Vagina (tissue), 2 donors: ENCODE measurements at places on chromosomes 4 and X.
A peak's percentile ranks its signal among the peaks of the same experiment; 100 is the strongest.

GRCh38 chrX:2652106-2652505 lies 39.0 kb upstream of the CD99 start:
- DNase-seq, result no peak

DNA sequence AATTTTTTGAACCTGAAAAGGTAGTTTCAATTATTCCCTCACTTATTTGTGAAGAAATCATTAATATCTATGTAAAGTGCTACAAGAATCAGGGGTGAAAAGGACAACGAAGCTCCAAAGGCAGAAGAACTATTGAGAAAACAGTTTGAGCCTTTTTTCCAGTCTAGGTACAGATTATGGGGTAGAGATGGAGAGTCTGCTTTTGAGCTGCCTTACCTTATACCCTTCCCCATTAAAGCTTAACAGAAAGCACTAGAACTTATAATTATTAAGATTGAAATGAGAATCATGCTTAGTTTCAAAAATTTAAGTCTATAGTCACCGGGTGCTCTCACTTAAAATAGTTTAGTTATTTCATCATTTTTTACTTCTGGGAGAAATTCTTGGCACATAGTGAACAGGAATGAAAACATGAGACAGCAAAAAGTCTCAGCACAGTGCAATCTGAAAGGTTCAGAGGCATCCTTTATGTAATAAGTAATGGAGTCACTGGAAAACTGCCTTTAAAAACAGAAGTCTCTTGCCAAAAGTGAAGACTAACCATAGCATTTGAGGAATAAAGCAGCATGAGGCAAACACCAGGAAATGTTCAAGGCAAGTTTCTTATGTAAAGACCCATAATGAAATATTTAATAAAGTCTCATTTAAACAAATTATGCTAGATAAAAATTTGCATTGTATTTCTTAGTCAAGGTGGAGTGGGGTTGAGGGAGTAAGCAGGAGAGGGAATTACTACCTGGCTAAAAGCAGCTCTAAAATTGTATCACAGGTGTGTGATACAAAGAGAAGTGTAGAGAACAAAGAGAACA lies 5.1 kb upstream of the DCLK2 start:
- no peak for DNase-seq

GRCh38 chr4:137509855-137510282 lies 22.4 kb downstream of the PCDH18 start:
- DNase-seq, result no peak

GRCh38 chrX:31237189-31237588 lies 165.3 kb upstream of the FTHL17 start:
- DNase-seq, result no peak

DNA sequence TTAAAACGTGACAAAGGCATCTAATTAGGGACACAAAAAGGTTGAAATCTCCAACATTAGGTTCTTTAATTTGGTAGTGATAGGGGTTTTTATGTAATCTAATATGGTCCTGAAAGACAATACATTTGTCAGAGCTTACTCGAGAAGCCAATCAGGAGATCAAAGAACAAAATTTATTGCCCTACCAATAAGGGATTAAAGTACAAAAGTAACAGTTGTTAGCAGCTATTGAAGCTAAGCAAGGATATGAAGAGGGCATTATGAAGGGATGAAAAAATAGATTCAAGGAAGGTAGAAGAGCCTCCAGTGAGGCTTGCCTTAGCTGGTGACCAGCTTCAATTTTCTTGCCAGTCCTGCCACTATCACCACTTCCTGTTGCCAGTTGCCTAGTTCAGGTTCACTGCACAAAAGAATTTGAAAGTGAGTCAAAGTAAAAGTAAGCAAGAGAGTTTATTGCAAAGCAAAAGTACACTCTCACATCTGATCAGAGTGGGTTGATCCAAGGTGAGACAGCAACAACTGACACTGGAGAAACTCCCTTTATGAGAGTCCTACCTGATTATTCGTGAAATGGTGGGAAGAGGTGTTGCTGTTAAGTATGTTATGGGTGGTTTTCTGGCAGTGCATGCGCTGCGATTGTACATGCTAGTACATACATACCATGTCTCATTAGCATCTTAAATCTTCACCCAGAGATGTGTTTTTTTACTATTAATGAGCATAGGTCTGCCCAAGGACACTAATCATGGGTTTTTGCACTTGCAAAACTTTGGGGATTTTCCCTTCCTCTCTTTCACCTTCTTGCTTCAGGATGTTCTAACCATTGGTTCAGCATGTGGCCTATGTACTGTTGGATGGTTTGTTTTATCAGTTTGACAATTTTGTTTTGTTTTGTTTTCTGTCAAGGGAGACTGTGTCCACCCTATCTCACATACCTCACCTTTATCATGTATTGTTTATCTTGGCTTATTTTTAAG lies 263.2 kb upstream of the ITM2A start:
- no peak for DNase-seq

DNA sequence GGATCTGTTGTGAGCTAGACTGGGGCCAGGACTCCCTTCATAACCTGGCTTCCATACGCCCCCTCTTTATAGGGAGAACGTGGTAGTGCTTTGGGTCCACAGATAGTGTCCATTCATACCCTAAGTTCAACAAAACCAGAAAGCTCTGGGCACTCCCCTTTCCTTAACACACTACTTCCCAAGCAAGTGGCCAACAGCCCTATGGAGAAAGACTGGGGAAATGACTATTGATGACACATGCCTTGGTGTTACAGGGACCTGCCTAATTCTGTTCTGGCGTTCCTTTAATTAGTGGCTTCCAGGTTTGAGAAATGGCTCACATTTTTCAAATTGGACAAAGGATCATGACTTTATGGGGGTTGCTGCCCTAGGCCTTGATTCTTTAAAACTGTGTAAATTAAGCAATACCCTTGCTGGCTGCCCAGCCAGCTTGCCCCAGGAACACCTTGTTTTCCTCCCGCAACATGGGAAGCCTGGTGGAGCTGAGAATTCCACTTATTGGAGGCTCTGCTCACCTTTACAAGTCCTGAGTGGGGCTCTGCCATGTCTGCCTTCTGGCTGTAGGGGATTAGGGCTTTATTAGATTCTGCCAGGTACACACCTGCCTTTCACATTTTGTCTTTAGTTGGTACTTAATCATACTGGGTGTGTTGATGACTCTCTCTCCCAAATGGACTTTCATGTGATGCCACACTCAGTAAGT lies 61.1 kb downstream of the RGS12 start:
- DNase-seq, result peak; percentile 85

DNA sequence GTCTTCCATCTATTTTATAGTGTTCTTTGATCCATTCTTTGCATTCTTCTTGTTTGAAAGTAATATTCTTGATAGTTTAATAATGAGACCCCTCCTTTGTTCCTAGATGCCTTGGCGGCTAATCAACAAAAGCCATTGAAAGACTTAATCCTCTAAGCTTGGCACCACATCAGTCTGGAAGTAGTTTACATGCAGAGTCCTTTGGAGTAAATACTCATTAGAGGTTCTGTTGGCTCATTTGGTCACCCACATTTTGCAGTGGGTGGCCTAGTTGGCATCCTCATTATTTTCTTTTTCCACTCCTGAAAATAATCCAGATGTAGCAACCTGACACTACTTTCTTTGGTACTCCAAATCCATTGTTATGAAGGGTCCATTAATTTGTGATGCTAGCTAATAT lies 64.5 kb downstream of the DKK2 start:
- DNase-seq, result no peak

DNA sequence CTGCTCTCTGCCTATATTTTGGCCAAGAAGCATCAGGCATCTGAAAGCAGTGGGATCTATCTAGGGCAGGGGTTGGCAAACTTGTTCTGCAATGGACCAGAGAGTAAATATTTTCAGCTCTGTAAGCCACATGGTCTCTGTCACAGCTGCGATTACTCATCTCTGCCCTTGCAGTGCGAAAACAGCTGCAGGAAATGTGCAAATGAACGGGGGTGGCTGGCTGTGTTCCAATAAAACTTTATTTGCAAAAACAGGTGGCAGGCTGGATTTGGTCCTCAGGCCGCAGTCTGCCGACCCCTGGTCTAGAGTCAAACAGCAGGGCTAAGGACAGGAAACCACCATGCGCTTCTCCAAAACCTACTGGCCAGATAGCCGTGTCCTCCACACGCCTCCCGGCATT lies 48.6 kb downstream of the ACOX3 start:
- DNase-seq, result no peak

GRCh38 chr4:82784681-82785610 lies 13.7 kb downstream of the SCD5 start:
- no peak for DNase-seq

- no peak for DNase-seq
Measured at GRCh38 chr4:826508-827208, 729 bp upstream of the CPLX1 start.

DNA sequence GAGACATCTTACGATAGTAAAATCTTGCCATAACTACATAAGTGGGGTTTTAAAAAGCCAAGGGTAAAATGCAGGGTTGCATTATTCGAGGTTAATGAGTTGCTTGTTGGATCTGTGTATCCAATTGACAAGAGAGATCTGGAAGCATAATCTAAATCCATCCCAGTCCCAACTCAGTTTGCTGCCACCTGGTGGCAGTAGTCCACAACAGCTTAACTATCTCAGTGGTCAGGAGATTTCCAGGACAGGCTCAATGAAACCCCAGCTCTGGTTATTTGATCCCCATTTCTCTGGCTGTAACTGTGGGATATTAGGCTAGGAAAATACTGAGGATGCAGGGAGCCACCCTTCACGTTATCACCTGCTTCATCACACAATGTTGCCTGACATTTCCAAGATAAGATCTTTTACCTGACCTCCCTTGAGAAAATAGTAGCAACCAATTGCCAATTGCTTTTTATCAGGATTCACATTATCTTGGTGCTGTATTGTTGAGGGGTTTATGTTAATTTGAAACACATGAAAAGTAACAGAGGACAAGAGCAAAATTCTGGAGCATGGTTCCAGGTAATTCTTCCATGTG lies 88.2 kb upstream of the TNIP3 start:
- DNase-seq, result no peak

GRCh38 chr4:41146196-41146595 lies 68.1 kb downstream of the APBB2 start:
- DNase-seq, result no peak

DNA sequence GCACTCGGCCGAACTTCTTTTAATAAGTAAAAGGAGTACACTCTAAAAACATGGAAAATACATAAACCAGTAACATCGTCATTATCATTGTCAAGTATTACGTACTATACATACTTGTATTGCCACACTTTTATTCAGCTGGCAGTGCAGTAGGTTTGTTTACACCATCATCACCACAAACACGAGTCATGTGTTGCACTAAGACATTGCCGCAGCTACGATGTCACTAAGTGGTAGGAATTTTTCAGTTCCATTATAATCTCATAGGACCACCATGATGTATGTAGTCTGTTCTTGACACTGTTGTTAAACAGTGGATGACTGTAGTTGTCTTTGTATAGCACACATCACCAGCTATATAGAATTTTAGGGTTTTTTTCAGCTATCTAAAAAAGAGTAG lies 48.0 kb upstream of the TMEM131L start:
- DNase-seq, result no peak

- no peak for DNase-seq
Measured at GRCh38 chrX:153989973-153990655, 17.6 kb downstream of the TMEM187 start.

GRCh38 chr4:84503495-84504437 lies 4.7 kb upstream of the NKX6-1 start:
- DNase-seq, result no peak

DNA sequence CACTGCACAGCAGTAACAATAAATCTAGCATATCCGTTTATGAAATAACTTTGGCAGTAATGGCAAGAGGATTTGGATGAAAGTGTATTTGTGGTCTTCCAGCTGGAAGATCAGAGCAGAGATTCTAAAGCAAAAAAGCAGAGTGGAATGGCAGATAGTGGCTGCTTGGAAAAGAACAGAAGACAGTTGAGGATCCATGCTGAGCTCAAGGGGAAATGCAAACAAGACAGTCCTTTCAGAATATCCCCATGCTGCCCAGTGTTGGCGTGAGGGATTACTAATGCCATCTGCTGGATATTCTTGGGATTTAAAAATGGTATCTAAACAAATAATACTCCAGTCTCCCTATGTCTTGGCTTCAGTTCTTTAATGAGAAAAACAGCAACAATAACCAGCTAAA lies 629.1 kb upstream of the ATOH1 start:
- no peak for DNase-seq

- DNase-seq, result no peak
Measured at GRCh38 chrX:8803326-8803725, 2.1 kb upstream of the FAM9A start.

GRCh38 chrX:30488092-30488491 lies 89.5 kb downstream of the TASL start:
- DNase-seq, result no peak

- DNase-seq, result no peak
Measured at GRCh38 chr4:140884431-140885058, 128.4 kb upstream of the TBC1D9 start.

DNA sequence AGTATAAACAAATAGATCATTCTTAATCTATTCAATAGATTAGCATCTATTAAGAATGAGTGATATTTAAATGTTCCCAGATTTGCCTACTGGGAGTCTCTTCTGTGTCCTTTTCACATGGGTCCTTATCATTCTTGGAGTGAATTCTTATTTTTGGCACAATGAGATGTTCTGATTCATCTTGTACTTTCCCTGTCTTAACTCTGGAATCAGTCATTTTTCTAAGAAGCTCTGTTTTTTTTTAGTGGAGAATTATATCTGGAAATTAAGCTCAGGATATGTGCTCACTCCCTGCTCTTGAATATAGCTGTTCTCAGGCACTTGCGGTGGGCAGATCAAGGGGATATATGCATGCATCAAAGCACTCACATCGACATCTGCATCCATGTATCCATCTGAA lies 625.3 kb upstream of the HS3ST1 start:
- no peak for DNase-seq
